T-helper 22 cell (primary cell): ENCODE measurements at places on chromosomes 4 and X.

- no peak for DNase-seq
Observed at GRCh38 chr4:125115941-125116340, 198.8 kb upstream of the FAT4 start.

DNA sequence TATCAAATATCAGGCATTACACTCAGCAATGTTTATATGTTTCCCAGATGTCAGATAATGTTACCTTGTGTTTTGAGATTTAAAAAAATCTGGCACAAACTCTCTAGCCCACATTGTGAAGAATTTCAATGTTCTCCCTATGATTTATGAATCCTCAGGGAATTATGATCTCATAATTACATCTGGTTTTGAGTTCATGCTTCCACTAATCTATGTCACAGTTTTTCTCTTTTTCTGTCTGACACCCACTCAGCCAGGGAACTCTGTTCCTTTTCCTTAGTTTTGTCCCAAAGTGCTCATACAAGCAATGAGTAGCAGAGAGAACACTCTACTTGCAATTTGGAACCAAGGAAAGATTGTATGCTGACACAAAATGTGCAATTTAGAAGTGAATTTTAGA lies 212.1 kb upstream of the POF1B start:
- no peak for DNase-seq

DNA sequence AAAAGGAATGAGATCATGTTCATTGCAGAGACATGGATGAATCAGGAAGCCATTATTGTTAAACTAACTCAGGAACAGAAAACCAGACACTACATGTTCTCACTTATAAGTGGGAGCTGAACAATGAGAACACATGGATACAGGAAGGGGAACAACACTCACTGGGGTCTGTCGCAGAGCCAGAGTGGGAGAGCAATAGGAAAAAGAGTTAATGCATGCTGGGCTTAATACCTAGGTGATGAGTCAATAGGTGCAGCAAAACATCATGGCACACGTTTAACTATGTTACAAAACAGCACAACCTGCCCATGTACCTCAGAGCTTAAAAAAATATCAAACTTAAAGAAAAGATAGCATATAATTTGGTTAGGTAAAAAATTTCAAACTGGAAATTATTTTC lies 281.4 kb downstream of the PABPC4L start:
- DNase-seq: no peak

DNA sequence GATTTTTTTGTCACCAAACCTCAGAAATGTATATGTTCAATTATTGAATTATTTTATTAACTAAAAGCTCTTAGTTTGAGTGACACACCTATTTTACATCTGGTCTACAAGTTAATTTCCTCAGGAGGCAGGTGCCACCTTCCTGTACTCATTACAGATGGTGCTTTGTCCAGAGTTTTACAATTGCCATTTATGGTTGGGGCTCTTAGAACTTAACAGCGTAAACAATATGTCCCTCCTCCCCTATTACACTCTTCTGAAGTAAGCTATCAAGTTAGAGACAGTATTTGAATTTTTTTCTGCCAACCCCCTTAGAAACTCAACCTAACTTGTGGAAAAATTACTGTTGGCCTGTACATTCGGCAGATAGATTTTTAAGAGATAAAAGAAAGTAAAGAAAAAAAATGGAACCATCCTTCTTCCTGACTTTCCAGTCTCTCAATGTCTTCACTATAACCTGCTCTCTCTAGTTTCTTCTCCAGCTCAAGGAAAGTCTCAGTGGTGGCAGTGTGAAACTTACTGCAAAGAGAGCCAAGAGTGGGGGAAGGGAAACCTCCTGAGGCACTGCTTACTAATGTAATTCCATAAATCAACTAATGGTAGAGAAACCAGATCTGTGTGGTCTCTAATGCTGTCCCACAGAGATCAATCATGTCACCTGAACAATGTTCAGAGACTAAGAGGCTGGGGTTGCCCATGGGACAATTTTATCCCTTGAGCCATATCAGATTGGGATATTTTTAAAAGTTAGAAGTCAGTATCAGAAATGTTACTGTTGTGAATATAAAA lies 7.8 kb downstream of the CXXC4 start:
- DNase-seq: no peak

DNA sequence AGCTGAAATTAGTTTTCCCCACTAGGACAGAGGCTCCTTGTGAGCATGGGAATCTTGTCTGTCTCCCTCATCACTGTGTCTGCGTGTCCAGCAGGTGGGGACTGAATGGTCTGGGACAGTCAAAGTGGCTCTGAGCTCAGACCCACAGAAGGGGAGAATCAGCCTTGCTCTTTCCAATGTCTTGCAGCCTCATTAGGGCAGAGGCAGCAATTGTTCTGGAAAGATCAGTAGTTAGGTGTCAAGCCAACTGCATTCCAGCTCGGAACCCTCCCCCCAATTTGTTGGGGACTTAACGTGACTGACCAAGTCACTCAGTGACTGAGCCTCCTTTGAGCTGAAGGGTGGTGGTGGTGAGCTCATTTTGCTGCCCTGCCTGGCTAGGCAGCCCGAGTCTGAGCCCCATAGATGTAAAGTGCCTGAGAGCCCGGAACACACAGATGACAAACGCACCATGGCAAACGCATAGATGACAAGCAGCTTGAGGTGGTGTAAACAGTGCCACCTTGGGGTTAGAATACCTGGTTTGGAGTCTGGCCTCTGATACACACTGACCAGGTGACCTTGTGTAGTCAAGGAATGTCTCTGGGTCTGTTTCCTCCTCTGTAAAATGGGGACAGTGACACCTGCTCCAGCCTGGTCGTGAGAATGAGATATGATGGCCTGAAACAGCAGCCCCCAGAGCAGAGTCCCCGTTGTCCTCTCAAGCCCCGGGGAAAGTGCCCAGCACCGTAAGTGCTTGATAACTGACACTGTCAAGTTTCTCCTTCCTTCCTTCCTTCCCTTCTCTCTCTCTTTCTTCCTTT lies 2.7 kb upstream of the SORCS2 start:
- DNase-seq: no peak

DNA sequence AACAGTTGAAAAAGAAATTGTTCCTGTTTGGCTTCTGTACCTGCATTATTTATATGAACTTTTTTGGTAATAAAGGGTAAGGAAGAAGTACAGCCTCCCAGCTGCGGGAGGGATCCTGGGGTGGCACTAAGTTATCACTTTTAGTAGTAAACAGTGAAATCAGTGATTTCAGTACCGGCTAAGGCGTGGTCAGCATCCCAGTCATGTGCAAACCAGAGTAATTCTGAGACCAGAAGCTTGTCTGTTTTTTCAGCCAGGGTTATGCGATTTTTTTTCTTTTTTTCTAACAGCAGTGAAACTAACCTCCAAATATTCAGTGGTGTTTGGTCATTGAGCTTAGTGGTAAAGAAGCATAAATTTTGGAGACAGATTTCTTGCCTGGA lies 3.3 kb downstream of the EGF start:
- DNase-seq: no peak

- no peak for DNase-seq
Observed at GRCh38 chr4:109215506-109215905, 87.0 kb downstream of the COL25A1 start.

- no peak for DNase-seq
Observed at GRCh38 chr4:72312032-72312650, 256.9 kb downstream of the ADAMTS3 start.

DNA sequence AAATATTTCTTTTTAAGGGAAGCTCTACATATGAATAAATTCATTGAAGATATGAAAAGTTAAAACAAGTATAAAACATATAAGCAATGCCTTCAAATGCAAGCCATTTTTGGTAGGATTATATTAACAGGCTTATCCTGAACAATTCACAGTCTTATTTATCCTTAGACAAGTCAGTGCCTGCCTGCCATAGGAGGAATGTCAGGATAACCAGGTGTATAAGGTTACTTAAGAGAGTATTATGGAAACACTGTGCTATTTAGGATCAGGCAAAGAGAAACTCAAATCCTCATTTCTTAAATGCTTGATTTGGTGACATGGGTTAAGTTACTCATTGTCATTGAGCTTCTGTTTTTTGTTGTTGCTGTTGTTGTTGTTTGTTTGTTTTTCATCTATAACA lies 2029.9 kb upstream of the AGA start:
- no peak for DNase-seq

GRCh38 chr4:94567811-94568210 lies 116.1 kb downstream of the PDLIM5 start:
- no peak for DNase-seq

- DNase-seq: no peak
Observed at GRCh38 chr4:153211986-153212728, 7.9 kb downstream of the TRIM2 start.

GRCh38 chrX:69317721-69318120 lies 152.5 kb upstream of the PJA1 start:
- no peak for DNase-seq
